ENCODE measurements at places on chromosomes 11 and 22.

DNA sequence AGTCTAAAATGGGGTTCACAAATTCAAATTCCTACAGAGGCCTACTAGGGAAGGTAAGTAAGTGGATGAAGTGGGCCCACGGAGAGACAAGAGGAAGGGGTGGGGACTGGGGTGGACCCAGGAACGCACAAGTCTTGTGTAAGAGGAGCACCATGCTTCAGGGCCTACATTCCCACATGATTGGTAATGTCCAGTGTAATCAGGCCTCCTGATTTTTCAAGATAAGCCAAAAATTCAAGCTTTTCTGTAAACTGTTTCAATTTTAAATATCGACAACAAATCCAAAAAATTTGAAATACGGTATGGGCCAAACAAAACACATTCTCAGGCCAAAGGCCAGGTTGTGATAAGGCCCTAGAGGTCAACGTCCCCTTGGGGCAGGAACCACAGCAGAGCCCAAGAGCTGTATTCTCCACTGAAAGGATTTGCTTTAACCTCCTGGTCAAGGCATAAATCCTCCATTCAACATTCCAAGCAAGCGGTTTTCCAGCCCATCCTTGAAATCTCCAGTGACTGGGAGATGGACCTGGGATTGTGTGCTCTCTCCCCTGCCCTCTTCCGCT is 116.4 kb downstream of the TRIM29 start:
- no peak for DNase-seq

GRCh38 chr11:44275961-44276550 is 33.9 kb downstream of the ALX4 start:
- no peak for DNase-seq

DNA sequence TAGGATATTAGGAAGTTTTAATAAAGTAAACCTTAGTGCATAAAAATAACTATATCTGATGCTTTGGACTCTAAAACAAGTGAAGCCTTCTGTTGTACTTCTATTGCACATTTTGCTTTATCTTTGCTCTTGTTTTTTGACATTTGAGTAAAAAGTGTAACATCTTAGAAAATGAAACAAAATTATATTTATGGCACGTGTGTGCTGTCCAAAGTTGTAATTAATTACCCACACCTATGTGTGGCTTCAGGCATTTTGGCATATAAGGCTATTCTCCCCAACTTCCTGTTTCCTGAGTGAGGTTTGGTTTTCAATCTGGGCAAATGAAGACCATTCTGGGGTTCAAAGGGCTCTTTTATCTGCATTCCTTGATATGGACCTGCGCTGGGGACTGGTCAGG is at the start of gene OOSP1:
OOSP1 (plus strand) TSS at position 301 of the 400 bp plus-strand sequence; CDS start at position 324, 23 bp downstream.
- DNase-seq, result no peak

- no peak for DNase-seq
These were observed 3.4 kb downstream of the PLAAT3 start for GRCh38 chr11:63610604-63611394.

DNA sequence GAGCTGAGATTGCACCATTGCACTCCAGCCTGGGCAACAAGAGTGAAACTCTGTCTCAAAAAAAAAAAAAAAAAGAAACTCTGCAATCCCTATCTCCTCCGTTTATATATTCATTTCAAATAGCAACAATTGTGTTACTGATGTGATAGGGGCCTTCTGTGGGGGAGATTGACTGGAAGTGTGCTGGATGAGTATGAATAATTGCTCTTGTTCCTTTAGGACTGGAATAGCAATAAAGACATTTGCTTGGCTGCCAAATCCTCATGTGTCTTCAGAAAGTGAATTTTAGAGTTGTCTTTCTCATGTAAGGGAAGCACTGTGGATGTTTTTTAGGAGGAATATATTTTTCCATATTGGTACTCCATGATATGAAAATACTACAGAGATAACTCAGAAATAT is 21.1 kb upstream of the ME3 start:
- DNase-seq, result no peak

GRCh38 chr11:30333405-30333804 is 10.5 kb downstream of the ARL14EP start:
- no peak for DNase-seq

- no peak for DNase-seq
These were observed 159.7 kb downstream of the FAT3 start for GRCh38 chr11:92384358-92384757.

DNA sequence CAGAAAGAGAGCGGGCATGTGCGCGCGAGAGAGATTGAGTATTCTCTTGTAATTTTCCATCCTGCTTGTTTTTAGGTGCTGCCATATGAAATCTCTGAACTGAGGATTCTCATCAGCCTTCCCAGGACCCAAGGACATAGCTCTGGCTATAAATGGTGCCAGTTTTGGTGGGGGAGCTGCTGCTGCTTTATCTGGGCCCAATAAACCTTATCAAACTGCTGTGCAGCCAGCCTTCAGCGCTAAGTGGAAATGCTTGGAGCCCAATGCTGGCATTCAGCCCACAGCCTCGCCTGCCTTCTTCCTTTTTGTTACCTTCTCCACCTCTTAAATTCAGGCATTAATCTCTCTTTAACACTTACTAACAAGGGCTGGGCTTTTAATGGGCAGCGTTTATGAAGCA is 2.4 kb upstream of the ZBTB16 start:
- no peak for DNase-seq

DNA sequence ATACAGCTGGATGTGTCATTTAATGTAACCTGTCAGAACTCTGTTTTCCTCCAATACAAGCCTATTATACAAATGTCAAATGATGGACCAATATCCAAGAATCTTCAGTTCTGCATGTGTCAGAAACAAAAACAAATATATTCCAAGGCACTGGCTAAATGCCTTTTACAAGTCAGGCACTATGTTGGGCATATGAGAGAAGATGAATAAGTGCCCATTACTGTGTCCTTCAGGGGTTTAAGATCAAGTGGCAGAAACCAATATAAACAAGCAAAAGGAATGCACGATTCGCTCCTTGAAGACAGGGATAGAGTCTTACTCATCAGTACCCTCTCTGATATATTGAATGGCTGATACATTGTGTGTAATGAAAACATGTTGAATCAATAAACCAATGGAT is 254.4 kb downstream of the TTC28 start:
- DNase-seq, result no peak

- DNase-seq, result no peak
These were observed 638.6 kb upstream of the LRRC4C start for GRCh38 chr11:42098075-42098474.

DNA sequence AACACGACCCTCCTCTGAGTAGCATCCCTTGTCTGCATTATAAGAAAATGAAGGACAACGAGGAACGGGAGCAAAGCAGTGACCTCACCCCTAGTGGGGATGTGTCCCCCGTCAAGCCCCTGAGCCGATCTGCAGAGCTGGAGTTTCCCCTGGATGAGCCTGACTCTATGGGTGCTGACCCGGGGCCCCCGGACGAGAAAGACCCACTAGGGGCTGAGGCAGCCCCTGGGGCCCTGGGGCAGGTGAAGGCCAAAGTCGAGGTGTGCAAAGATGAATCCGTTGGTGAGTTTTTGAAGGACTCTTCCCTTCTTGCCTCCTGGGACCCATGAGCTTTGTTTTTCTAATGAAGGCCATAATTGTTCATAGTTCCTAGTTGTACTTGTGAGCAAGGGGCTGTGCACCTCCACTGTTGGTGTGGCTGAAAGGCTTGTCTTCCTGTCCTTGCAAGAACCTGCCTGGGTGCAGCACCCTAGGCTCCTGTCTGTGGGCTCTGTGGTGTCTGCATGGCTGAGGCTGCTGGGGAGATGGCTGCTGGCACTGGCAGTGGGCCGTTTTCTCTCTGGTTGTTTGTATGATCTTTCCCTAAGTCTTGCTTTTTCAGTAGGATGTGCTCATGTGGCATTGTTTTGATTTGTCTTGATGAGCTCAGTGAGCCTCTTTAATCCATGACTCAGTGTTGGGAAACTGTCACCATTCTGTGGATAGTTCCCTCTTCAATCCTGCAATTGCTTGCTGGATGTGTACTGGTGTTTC is 10.1 kb downstream of the DGCR8 start:
- DNase-seq, result no peak

DNA sequence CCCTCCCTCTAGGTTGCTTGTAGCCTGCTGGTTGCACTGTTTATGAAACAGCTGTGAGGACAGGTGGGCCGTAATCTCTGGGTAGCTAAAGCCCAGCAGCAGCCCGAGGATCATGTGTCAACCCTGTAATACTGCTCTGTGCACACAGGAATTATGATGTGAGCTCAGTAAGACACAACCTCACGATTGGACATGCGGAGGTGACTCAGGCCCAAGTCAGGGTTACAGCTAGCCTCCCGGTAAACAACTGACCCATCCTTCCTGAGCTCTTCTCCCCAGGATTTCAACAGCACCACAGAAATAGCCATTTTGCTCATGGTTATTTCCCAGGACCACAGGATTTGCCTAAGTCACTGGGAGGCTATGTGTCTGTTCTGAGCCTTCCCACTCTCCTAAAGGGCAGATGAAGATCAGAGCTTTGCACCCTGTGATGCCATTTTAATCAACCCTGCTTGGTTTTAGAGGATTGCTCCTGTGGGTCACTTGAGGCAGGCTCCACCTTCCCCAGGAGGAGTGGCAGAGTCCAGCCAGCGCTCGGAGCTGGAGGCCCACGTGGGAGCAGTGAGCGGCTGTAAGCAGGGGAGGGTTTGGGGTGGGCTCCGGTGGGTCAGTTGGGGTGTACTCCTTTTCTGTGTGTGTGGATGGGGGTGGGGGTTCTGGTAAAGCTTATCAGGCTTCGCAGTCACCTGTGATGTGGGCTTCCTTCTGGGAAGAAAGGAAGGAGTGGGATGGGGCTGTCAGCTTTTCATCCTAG is at the start of gene AMPD3:
AMPD3 (plus strand) TSS at position 387 of the 754 bp plus-strand sequence. CDS start 6,256 bp downstream, outside the sequence.
- DNase-seq, result no peak

- no peak for DNase-seq
These were observed 101.6 kb upstream of the PARVA start for GRCh38 chr11:12275818-12276217.

- no peak for DNase-seq
These were observed 23.4 kb downstream of the ARFGAP2 start for GRCh38 chr11:47152953-47153950.

DNA sequence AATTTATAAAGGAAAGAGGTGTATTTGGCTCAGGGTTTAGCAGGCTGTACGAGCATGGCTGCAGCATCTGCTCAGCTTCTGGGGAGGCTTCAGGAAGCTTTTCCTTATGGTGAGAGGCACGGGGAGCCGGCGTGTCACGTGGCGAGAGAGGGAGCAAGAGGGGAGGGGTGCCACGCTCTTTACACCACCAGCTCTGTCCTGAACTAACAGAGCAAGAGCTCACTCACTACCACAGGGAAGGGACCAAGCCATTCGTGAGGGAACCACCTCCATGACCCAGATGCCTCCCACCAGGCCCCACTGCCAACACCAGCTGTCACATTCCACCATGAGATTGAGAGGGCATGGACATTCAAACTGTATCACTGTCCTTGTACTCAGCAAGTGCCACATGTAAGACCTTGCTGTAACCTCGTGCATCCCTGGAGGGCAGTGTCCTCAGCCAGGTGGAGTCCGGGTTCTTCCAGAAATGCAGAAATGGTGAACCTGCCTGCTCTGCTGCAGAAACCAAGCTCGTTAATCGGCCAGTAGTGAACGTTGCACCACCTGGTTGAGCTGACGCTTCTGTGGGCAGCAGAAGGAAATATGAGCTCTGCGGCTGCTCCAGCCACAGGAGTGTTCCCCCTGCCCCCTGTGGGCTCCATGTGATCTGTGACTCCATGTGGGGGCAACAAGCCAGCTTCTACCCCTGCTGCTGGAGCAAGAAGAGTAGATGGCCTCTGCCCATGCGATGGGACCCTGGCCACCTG is 368.6 kb downstream of the TBC1D22A start:
- DNase-seq, result no peak

DNA sequence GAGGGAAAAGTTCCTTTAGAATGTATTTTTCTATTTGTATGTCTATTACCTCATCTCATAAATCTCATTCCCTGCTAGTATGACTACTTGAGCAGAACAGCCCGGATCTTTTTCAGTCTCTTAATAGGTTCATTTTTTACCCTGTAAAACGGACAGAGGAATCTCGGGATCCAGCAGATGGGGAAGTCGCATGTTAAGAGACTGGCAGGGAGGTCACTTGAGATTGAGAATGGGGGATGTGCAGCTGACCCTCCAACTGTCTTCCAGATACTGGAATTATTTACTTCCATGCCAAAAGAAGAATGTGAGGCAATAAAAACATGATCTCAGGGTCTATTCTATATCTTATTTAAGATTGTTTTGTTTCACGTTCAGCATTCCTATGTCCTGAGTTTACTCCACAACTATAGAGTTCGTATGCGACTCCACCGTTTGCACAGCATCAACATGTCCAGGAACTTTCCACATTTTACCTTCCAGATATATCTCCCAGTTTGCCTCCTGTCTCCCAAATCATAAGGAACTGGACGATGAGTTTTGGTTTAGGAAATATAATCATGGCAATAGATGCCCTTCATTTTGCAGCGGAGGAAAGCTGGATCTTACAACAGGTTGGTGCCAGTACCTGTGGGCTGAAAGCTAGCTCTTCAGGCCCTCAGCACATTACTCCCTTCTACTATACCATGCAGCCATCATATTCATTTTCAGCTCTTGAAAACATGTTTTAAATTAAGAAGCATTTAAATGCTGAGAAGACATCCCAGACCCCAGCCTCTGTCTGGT is 181.5 kb downstream of the MAML2 start:
- DNase-seq, result no peak

- no peak for DNase-seq
These were observed at the start of gene BRD1 for GRCh38 chr22:49827853-49828598. Gene BRD1 (minus strand): TSS chr22:49827873. CDS start chr22:49824317, 3,556 bp downstream.

DNA sequence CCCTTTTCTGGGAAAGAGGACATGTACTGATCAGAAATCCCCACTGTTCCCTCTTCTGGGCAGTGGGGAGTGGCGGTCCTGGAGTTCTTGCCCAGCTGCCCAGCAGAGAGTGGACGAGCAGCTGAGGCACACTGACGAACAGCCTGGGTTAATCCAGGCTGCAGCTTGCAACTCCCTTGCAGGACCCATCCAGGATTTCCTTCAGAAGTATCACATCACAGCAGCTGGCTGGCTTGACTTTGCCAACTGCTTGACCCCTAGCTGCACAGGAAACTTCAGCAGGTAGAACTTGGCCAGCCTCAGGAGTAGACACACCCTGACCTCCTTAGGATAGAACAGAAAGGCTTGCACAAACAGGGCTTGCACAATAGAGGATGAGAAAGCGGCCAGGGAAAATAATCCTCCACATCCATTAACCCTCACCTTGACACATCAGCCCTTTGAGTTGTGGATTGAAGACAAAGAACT is 27.9 kb upstream of the FZD4 start:
- DNase-seq, result no peak

DNA sequence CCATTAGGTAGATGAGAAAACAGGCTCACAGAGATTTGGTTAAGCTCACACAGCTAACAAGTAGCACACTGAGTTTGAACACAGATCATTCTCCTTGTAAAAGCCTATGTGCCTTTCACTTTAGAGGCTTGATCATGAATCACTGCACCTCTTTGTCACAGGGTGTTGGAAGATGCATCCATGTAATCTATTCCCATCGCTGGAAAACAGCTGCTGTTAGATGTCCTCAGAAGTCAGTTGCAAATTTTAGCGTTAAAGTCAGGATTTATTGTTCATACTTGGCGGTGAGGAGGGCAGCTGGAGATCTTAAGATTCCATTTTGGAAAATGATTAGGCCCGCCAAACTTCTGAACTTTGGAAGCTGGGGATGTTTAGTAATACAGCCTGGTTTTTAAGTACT is 2.6 kb downstream of the CNTF start:
- no peak for DNase-seq

- DNase-seq, result no peak
These were observed 11.5 kb downstream of the P2RX3 start for GRCh38 chr11:57349491-57350274.
